ENCODE measurements at places on chromosomes 4 and X.

- peak; percentile 75 for DNase-seq
Measured at GRCh38 chr4:150280081-150280895, 202.0 kb downstream of the DCLK2 start.

DNA sequence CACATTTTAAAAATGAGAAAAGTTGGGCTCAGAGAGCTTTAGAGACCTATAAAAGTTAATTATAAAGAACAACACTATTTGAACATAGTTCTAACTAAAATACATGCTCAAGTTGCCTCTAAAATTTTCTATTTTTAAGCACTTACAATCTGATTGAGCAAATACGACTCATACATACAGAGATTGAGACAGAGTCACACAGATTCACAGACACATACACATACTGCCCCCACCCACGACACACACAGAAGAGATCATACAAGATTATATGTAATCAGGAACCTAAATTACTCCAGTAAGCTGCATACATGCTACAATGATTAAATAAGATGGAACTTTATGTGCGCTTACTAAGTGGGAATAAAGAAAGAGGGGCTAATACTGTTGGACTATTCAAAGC, 2.7 kb upstream of the ASB5 start:
- no peak for DNase-seq

- DNase-seq = no peak
Measured at GRCh38 chr4:120839334-120839973, 83.1 kb downstream of the PRDM5 start.

- DNase-seq = no peak
Measured at GRCh38 chrX:110180928-110181310, 137.0 kb downstream of the AMMECR1 start.

- DNase-seq = no peak
Measured at GRCh38 chr4:71711985-71712348, 71.9 kb downstream of the GC start.

DNA sequence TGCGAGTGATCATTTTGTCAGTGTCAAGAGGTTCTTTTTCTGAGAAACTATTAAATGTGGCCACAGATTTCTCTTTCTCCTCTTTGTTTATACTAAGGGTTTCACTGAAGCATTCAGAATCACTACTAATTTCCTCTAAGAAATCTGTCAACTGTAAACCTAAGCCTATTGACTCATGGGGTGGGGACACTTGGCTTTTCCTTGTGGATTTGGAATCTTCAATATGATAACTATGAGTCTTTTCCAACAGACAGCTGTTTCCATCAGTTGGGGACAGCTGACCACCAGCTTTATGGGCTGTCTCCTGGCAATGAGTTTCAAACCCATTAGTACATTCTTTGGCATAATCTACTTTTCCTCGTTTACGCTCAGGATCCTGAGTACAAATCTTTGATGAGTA, 13.8 kb downstream of the PGRMC1 start:
- DNase-seq = no peak
